ENCODE measurements at places on chromosomes 13 and 19.

GRCh38 chr19:38043649-38044144 lies 136.7 kb downstream of the SIPA1L3 start:
- DNase-seq: no peak

DNA sequence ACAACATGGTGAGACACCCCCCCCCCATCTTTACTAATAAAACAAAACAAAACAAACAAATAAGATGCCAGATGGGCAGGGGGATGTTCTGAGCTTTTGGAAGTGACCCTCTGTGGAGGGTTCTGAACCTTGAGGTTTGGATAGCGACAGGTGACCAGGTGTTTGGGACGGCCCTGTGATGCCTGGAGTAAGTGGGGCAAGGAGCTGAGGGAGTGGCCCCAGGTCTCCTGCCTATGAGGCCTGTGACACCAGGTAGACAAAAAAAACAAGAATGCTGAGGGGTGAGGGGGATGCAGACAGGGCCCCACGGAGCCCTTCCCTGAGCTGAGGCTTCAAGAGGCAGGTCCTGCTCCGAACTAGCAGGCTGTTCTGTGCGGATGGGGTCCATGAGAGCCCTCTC lies 9.2 kb downstream of the ADGRE2 start:
- no peak for DNase-seq

GRCh38 chr13:24279327-24280110 lies 29.9 kb upstream of the C1QTNF9 start:
- no peak for DNase-seq

DNA sequence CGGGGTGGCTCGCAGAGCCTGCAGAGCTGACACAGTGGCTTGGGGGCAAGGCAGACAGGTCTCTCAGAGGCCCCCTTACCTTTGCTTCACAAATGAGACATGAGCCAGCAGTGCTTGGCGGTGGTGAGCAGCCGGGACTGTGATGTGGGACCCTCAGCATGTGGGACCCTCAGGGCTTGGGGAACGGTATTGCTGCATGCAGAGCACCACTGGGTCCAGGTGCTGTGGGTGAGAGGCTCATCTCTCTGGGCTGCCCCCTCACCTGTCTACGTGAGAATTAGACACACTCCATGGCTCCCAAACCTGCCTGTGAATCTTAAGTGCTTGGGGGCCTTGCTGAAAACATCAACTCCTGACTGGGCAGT lies 106.6 kb downstream of the COL4A2 start:
- no peak for DNase-seq

GRCh38 chr13:44273991-44274770 lies 99.4 kb upstream of the SERP2 start:
- no peak for DNase-seq

DNA sequence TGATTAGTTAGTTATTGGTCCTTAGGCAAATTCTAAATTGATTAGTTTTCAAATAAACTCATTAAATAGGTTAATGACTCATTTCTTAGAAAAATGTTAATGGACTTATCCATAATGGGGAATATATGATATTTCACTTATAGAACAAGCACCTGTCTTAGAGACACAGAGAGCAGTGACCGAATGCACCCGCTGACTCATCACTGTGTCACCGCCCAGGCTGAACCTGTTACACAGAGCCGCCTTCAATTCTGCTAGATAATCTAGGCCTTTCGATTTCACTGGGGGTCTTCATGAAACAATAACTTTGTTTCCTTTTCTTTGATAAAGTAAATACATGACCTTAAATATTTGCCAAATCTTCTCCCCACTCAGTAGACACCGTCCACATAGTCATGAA lies 13.1 kb downstream of the IRS2 start:
- no peak for DNase-seq

DNA sequence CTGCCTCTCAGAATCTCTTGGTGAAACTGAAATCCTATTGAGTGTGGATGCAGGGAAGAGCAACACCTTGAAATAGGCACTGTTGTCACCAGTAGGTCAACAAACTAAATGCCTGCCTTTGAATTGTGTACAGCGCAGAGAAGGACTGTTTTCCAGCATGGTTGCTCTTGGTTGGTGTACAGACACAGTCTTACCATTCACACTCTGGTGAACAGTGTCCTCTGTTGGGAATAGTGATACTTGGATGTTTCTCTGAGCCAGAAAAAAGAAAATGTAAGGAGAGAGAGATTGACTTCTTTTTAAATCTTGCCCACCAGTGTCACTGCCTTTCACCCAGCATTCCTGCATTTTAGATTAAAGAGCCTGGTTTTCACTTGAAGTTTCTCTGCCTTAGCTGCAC lies 179.7 kb downstream of the STK24 start:
- no peak for DNase-seq

DNA sequence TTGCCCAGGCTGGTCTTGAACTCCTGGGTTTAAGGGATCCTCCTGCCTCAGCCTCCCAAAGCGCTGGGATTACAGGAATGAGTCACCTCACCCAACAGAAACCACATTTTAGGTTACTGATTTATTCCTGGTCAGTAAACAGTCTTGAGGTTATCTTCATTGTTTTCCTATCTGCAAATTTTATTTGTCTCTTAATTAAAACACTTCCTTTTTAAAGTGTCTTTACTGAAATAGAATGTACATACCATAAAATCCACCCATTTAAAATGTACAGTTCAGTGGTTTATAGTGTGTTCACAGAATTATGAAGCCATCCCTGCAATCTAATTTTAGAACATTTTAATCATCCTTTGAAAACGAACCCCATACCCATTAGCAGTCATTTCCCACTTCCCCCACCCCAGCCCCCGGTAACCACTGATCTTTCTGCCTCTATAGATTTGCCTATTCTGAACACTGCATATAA lies 63.0 kb downstream of the MAP4K1 start:
- DNase-seq: no peak

DNA sequence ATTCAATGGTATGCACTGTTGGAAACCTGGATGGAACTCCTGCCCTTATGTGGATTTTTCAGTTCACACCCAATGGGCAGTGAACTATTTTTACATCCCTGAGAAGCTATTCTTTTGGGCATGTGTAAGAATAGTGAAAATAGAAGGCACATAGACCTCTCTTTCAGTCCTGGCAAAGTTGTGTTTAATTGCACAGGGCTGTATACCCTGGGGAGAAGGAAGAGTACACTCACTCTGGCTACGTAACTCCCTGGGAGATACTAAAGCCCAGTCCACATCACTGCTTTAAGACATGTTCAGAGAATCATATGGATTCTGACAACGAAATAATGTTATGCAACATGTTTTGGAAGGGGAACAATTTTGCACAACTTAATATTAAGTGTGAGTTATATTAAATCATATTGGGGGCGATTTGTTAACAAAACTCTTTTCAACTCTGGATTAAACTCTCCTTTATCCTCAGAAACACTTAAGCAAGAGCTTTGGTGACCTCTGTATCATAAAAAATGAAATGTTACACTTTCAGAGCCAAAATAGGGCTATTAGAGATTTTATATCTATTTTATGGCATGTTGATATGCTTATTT lies 166.1 kb downstream of the DCT start:
- no peak for DNase-seq

DNA sequence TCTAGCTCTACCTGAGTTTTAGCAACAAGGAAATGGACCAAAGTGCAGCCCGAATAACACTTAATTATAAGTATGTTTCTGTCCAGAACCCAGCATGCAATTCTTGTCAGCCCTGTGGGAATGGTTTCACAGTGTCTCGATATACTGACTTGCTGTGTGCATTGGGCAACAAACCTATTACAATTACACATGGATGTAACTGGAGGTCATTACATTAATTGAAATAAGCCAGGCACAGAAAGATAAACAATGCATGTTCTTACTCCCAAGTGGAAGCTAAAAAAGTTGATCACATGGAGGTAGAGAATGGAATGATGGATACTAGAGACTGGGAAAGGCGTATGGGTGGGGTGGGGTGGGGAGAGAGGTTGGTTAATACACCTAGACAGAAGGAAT lies 5.1 kb upstream of the CYP2S1 start:
- no peak for DNase-seq

- no peak for DNase-seq
These were observed 26.7 kb downstream of the CEACAM8 start for GRCh38 chr19:42568006-42568405.

DNA sequence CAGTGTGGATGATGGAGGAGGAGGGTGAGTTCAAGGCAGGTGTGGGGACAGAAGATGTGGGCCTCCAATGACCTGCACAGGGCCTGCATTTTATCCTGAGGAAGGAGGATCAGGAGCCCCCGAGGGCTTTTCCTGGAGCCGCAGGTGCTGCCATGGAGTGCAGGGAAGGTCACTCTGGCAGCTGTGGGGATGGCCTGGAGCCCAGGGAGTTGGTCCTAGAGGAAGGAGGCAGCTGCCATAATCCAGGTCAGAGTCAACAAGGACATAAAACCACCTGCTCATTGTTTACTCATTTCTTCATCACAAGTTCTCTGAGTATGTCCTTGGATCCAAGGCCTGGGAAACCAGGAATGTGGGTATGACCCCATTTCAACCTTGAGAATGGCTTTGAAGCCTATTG lies 87.2 kb downstream of the SCGB2B2 start:
- no peak for DNase-seq

DNA sequence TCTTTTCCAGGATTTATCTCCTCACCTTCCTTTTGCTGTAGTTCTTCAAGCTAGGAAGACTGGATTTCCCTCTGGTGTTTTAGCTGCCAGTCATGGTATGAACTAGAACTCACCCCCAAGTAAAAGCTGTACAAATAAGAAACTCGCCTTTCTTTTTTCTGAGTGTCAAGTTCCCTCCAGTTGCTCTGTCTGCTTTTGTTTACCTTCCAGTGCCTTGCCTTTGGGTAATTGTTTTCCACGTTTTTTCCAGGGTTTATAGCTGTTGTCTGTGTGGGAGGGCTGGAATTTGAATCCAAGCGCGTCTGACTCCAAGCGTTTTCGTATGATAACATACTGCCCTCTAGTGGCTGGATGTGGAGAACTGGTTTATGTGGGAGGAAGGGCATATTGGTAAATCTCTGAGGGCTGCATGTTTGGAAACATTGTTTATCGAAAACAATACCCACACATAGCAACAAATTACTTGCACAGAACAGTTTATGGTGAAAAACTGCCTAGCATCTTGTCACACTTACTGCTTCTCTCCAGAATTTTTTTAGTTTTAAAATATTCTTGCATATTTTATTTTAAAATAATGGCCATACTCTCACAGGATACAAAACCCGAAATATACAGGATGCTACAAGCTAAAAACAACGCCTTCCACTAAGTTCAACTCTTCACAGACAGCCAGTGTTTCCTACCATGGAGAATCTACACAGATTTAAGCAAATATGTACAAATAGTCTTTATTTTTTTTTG lies 19.2 kb downstream of the RCN3 start:
- no peak for DNase-seq
